Coronary artery (tissue), 2 donors: ENCODE measurements at places on chromosomes 16 and 17.

DNA sequence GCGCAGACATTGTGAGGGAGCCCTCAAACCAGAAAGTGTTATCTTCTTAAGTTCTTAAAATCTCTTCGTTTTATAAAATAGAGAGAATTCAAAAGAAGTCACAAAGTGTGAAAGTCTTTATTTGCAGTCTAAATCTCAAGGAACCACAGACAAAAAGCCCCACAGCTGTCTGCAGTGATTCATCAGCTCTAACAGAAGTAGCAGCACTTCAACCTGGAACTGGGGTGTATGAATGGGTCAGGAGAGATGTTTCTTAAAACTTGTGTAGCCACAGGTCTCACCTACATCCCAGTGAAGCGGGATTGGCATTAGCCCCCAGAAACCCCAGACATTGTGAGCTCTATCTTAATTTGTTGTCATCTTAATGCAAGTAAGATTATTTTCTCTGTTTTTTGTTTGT lies 61.1 kb downstream of the CDYL2 start:
- no peak for DNase-seq

GRCh38 chr17:57106107-57106835 lies 21.2 kb downstream of the AKAP1 start:
- no peak for DNase-seq

GRCh38 chr17:11952610-11953009 lies 44.7 kb downstream of the ZNF18 start:
- no peak for DNase-seq

DNA sequence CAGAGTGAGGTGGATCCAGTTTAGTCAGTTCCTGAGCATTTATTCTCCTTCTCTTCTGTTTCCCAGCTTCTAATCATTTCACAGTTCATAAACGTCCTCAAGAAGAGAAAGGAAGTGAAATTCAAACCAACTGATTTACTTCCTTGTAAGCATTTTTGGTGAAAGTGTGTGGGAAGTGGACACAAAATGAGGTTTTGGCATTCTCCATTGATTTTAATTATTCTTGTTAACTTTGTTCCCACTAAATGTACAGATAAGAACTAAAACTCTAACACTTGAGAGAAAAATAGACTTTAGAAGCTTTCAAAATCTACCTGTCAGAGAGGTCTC lies 42.7 kb upstream of the CORO6 start:
- no peak for DNase-seq

- DNase-seq: no peak
Observed at GRCh38 chr17:78357177-78357586, 2.7 kb downstream of the SOCS3 start.

DNA sequence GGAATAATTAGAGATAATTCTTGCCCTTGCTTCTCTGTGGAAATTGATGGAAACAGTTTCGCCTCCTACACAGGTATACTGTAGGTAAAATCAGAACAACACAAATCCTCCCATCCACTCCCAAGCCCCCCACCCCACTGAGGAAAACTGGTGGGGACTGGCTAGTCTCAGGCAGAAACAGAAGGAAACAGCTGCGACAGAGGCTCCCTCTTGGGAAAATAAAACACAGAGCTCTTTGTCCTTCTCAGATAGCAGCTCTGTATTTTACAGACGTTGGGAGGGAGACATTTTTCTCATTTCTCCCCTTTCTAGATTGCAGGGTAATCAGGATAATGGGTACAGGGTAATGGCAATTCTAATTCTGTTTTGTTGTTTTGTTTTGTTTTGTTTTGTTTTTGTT lies 1.1 kb downstream of the SLFN13 start:
- no peak for DNase-seq

DNA sequence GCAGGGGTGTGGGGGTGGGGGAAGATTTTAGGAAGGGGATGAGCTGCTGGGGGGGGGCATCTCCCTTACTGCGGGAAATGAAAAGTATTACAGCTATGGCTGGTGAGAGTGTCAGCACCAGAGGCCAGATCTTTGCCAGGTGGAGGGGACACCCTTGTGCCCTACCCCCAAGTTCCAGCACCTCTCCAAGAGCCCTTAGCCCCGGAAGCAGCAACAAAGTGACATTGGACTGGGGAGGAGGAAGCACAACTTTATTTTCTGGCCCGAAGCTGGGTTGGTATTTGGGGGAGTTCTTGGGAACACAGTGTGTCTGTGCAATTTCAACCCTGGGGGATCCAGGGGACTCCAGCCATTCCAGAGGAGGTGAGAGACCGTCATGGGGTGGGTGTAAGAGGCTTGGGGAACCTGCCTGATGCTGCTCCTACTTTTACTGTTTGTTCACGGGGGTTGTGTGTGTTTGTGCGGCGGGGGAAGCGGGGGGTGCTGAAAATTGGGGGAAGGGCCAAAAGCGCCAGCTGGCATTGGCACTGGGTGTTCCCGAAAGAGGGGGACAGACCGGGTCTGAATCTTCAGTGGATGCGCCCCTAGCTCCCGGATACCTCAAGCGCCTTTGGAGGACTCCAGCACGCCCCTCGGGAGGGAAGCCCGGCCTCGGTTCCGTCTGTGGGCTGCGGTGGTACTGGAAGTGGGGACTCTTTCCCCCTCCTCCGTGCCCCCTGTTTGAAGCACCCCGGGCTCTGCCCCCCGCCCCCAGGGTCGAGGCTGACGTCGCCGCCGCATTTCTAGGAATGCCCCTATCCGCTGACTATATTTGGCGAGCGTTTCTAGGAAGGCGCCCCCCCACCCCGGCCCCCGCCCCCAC lies 230.3 kb downstream of the MRTFB start:
- no peak for DNase-seq

GRCh38 chr16:89314357-89314756 lies 96.9 kb downstream of the ZNF778 start:
- no peak for DNase-seq

- DNase-seq: no peak
Observed at GRCh38 chr17:65035704-65036103, 20.8 kb downstream of the GNA13 start.

DNA sequence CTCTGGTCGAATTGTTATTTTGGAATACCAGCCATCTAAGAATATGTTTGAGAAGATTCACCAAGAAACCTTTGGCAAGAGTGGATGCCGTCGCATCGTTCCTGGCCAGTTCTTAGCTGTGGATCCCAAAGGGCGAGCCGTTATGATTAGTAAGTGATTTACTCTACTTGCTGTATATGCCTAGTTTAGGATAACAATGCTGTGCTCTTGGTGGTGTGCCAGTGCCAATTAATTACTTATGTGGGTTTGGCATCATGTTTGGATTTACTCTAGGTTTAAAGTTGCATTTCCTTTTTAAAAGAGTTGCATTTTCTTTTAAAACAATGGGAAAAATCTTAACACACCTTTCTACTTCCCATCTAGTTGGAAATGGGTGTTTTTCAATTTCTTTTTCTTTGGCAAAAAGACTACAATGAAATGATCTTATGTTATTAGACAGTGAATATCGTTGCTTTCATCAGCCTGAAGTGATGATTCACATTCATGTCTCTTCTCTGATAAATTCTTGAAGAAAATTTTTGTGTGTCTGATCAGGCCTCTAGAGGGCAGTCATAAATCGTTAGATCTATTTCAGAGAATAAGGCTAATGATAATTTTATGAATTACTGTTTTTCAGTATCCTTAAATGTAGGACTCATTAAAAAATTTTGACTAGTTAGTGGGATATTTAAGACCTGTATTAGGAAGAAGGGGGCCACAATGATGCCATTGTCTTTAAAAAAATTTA lies 5.6 kb downstream of the SF3B3 start:
- no peak for DNase-seq

- no peak for DNase-seq
Observed at GRCh38 chr17:49450735-49451134, 36.1 kb upstream of the PHB1 start.

- no peak for DNase-seq
Observed at GRCh38 chr16:89805136-89805905, 11.1 kb downstream of the FANCA start.

DNA sequence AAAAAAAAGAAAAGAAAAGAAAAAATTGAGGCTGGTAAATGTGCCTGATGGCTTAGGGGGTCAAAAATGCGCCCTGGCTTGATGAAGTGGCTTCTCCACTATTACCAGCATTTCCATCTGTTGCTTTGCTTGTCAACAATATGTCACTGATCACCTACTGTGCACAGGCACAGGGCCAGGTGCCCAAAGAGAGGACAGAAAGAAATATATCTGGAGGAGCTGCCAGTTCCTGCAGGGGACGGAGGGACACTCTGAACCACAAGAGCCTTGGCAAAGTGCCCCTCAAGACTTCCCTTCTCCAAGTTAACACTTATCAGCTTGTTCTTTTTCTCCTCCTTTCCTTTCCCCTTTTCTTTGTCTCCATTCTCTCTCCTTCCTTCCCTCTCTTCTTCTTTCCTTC lies 34.7 kb downstream of the GINS3 start:
- no peak for DNase-seq

DNA sequence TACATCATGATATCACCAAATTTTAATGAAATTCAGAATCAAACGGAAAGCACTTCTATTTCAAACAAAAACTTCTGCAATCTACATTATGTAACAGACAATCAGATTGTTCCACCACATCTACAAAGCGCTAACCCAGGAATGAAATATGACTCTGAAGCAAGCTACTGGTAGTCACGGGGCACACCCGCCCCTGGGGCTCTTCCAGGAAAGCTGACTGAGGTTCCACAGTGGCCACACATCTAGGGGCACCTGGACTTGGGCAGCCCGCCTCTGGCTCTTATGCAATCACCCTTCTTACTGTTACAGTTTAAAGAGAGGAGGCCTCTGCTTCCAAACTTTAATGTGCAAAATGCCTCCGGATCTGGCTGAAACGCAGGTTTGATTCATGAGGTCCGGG lies 27.5 kb downstream of the ZCCHC14 start:
- DNase-seq: peak; percentile 85

GRCh38 chr17:826778-827177 lies 44.6 kb downstream of the MRM3 start:
- no peak for DNase-seq

- DNase-seq: peak; percentile 82
Observed at GRCh38 chr17:77140878-77141767, at the start of gene SEC14L1. Gene SEC14L1 (plus strand): TSS chr17:77140969. CDS start chr17:77143597, 2,628 bp downstream.

DNA sequence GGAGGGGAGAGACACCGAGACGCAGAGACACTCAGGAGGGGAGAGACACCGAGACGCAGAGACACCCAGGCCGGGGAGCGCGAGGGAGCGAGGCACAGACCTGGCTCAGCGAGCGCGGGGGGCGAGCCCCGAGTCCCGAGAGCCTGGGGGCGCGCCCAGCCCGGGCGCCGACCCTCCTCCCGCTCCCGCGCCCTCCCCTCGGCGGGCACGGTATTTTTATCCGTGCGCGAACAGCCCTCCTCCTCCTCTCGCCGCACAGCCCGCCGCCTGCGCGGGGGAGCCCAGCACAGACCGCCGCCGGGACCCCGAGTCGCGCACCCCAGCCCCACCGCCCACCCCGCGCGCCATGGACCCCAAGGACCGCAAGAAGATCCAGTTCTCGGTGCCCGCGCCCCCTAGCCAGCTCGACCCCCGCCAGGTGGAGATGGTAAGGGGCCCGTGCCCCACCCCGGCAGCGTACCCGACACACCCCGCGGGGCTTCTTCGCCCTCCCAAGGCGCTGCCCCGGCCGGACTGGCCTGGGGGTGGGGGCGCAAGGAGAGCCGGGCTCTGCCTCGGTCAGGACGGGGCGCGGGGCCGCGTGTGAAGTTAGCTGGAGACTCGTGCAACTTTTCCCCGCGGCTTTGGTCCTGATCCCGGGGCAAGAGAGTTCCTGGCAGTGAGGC lies 427 bp downstream of the PPP1R1B start:
- no peak for DNase-seq

DNA sequence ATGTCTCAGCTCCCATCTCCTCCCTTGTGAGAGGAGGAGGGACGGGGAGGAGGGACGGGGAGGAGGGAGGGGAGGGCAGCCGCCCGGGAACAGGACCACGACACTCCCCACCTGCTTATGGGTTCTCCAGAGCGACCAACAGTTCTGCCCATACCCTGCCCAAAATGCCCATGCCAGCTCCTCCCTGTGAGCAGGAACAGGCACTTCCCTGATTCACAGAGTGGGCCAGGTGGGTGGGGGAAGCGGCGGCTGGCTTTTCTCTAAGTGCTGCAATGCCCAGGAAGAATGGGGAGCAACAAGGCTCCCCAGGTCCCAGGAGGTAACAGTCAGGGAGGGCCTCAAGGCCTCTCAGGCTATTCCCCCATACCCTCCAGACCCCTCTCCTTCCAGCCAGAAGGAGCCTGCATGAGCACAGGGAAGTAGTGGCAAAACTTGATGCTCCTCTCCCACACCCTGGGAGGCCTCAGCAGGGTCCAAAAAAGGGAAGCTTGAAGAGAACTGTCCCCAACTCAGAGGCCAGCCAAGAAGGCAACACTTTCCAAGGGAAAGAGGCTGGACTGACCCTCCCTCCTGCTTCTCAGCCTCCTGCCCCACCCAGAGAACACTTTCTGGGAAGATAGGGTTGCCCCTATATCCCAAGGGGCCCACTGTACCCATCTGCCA lies 53.8 kb downstream of the MYO18A start:
- DNase-seq: no peak

GRCh38 chr17:43914451-43914850 lies 7.1 kb upstream of the MPP2 start:
- DNase-seq: no peak

DNA sequence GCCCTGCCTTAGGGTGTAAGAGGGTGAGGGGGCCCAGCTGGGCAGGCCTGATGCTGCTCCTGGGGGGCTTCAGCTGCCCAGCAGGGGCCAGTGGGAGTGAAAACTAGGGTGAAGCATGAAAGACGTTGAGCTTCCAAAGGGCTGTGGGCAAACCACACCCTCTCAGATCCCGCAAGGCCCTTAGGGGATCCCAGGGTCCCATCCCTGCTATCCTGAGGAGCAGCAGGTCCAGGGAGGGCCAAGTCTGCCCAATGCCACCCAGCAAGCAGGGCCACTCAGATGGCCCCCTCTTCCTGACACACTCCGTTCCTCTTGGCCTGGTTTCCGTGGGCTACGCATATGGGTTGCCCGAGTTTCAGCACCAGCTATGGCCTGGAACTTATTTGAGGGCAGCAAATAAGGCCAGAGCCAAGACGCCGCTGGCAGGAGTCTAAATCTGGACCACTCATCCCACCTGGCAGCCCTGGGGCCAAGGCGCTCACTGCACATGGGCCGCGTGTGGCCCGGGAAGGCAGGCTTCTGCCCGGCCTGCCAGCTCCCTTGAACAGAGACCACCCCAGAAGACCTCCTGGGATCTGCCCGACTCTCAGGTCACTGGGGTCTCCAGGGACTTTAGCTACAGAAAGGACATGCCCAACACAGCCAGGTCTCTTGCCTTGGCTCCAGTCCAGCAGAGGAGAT lies 4.2 kb downstream of the ATP2A3 start:
- DNase-seq: no peak

- no peak for DNase-seq
Observed at GRCh38 chr17:44636562-44636961, 19.7 kb upstream of the MEIOC start.

DNA sequence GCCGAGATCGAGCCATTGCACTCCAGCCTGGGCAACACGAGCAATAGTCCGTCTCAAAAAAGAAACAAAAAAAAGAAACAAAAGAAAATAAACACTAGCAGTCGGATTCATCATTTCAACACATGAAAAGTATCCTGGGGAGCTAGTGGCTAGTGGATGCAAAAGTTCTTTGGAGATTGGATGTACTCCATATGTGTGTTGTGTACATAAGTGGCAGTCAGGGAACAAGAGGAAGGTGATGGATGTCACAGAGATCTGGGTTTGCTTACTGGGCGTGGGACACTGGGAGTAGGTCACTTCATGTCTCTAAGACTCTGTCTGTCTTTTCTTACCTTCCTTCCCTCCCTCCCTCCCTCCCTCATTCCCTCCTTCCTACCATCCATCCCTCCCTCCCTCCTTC lies 35.4 kb downstream of the MRC2 start:
- no peak for DNase-seq

- no peak for DNase-seq
Observed at GRCh38 chr17:36104701-36105181, 1.1 kb downstream of the CCL4 start.
